ENCODE measurements at places on chromosomes 6 and 20.

DNA sequence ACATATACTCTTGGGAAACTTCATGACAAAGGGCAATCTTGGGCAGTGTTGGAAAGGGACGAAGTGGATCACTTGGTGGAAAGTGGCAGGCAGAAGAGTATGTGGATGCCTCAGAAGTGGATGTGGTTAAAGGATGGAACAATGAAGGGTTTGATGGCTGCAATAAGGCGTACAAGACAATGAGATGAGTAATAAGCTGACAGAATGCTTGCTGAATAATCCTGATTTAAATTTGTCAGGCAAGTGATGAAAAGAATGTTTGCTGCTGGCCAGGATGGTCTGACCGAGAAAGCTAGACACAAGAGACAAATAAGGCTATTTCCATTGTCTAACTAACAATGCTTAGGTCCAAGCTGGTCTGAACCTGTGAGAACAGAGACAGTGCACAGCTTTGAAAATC is 61.6 kb upstream of the CEP85L start:
- DNase-seq, result no peak

- no peak for DNase-seq
Observed at GRCh38 chr6:158175111-158175510, 7.0 kb downstream of the GTF2H5 start.

DNA sequence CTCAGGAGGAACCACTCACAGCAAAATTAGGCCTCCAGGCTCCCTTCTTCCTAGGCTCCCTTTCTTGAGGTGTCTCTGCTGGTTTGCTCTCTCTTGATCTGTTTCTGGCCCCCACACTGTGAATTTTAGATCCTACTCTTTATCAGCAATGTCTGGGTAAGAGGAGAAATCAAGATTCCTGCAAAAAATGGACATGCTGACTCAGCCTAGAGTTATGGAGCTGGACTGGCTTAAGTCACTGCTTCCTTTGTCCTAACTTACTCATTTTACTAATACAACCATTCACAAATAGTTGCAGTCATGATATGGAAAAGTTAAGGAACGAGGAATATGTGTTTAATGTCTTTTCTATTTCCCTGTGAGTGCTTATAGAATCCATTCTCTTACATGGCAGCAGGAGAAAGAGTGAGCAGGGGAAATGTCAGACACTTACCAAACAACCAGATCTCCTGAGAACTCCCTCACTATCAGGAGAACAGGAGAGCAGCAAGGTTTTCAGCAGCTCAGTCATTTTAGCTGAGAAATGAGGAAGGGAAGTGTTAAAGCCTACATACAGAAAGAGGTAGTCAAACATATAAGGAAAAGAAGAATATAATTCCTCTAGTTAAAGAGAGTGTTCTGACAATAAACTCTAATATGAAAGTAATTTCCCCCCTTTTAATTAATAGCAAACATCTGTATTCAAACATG is 160.8 kb downstream of the PDE7B start:
- no peak for DNase-seq

- DNase-seq, result no peak
Observed at GRCh38 chr6:161218222-161218621, 55.6 kb downstream of the AGPAT4 start.
